T-helper 1 cell (primary cell): ENCODE measurements at places on chromosomes 6 and 20.

DNA sequence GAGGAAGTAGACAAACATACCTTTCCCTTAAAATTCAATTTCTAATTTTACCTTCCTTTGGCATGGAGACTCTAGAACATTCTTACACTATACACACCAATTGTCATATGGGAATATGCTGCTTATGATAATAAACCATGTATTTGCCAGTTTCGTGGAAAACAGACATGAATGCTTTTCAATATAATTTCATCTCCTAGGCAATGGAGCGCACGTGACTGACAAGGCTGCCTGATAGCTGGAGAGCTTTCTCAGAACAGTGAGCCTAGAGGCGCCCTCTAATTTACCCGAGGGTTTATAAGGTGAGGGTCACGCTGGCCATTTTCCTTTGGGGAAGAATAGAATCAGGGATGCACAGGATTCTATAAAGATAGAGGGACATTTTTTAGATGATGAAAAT lies 56.5 kb downstream of the PRR18 start:
- DNase-seq = no peak

DNA sequence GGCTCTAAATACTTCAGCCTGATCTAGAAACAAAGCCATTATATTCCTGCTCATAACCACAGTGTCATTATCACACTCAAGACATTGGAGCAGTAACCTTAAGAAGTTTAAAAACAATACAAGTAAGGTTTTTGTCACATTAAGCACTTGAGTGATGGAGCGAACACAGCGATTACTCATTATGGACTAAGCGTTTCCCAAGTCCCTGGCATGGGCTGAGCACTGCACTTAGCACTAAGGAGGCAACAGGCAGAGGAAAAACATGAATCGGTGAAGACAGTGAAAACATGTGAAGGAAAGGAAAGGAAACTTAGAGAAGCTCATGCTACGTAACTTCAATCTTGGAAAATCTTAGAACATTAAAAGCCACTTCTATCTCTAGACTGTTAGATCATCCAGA lies 108.7 kb downstream of the SLC24A3 start:
- no peak for DNase-seq

GRCh38 chr6:138371720-138372119 lies 6.0 kb upstream of the SMIM28 start:
- DNase-seq = no peak

DNA sequence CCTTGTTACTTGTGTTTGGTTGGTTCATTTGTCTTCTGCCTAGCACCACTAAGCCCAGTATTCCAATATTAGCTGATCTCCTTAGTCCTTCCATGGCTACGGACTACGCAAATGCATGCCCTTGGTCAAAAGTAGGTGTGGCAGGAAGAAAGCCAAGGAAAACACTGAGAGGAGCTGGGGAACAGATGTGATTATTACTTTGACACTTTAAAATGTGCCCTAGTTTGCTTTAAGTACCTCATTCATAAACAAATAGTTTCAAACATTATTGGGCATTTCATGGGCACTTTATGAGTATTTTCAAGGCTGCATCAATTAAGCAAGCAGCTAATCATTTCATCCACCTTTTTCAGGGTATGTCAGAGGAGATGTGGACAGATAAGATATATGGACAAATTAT lies 60.1 kb upstream of the HDDC2 start:
- no peak for DNase-seq

DNA sequence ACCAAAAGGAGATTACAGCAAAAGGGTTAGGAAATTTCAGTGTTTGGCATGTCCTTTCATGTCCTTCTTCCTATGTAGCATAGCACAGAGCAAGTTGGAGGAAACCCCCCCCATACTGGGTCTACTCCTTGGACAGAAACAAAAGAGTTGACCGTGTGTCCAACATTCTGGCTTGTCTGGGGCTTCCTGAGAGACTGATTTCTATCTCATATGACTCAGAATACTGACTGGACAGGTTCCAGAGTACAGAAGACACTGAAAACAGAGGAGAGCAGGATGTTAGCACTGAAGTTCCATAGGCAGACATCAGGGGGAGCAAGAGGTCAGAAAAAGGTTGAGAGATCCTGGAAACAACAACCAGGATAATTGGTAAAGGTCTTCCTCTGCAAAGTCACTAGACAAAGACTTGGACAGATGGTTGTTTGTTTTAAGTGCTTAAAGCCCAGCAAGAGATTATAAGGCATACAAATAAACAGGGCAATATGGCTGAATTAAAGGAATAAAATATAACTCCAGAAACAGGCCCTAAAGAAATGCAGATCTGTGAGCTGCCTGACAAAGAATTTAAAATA lies 48.4 kb downstream of the USP49 start:
- DNase-seq = no peak

DNA sequence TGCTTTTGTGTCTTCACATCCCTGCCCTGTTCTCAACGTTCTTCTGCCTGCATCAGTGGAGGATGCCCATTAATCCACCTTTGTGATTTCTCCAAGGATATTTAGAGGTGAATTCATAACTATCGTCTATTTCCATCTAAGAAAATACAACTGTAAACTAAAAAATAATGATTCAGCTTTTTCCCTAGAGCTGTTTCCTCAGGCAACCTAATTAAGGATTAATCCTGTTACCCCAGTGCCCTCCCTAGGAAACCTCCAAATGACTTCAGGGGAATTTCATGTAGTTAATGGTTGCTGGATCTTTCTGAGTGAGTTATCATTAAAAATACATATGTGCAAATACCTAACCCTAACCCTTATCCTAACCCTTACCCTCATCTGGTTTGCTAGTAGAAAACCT lies 14.6 kb upstream of the AFDN start:
- no peak for DNase-seq

DNA sequence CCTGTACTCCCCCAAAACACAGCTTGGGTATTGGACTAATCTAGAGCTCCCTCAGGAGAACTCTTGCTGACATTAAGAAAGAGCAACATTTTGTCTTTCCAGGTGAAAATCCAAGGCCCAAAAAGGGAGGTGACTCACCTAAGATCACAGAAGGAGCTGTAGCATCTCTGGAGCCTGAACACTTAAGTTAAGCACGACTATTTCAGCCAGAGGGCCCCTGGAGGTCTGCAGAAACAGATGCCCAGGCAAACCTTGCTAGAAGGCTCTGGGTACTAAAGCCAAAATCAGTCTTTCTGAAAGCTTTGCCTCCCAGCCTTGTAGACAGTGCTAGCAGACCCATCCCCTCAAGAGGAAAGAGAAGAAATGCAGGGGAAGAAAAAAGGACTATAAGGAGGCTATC lies 8.8 kb downstream of the EDN1 start:
- no peak for DNase-seq

DNA sequence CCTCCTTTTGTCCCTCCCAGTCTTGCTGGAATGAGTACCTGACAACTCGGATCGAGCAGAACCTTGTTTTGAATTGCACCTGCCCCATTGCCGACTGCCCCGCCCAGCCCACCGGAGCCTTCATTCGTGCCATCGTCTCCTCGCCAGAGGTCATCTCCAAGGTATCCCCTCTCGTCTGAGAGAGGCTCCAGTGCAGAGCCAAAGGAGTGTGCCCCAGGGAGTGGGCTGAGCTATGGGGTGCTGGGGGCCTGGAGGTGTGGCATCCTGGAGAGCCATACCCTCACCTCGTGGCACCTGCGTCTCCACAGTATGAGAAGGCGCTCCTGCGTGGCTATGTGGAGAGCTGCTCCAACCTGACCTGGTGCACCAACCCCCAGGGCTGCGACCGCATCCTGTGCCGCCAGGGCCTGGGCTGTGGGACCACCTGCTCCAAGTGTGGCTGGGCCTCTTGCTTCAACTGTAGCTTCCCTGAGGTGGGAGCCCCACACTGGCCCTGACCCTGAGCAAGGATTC lies 8.8 kb downstream of the DNPH1 start:
- DNase-seq = no peak

DNA sequence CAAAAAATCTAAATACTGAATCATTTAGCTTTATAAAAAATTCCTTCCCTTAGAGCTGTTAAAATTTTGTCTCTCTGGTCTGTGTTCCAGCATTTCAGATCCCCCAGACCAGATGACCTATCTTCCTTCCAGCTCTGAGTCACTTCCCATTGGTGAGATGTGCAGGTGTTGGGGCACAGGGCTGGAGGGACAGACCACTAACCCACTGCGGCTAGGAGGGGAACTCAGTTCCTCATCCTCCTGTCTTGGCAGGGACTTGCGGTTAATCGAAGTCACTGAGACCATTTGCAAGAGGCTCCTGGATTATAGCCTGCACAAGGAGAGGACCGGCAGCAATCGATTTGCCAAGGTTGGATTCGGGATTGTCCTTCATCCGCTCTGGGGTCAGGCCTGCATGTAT lies 6.0 kb downstream of the CNPY3 start:
- DNase-seq = no peak

DNA sequence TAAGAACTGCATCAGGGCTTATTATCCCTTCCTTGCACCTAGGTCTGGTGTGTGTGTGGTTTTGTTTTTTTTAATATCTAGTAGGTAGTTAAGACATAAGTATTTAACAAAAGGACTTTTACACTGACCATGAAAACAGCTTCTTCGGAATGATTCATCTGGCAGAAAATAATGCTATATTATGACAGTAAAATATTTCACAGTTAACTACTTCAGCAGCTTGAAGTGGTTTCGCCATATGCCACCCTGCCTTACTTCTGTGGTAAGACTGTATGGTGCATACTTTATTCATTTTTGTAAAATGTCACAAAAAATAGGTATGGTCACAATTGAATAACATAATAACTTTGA lies 858 bp upstream of the PTPRK start:
- no peak for DNase-seq

GRCh38 chr6:143163621-143164020 lies 102.9 kb downstream of the AIG1 start:
- DNase-seq = no peak

- no peak for DNase-seq
Observed at GRCh38 chr6:170012037-170012330, 260.6 kb downstream of the ERMARD start.

- DNase-seq = no peak
Observed at GRCh38 chr6:47383360-47383759, 73.7 kb upstream of the TNFRSF21 start.

DNA sequence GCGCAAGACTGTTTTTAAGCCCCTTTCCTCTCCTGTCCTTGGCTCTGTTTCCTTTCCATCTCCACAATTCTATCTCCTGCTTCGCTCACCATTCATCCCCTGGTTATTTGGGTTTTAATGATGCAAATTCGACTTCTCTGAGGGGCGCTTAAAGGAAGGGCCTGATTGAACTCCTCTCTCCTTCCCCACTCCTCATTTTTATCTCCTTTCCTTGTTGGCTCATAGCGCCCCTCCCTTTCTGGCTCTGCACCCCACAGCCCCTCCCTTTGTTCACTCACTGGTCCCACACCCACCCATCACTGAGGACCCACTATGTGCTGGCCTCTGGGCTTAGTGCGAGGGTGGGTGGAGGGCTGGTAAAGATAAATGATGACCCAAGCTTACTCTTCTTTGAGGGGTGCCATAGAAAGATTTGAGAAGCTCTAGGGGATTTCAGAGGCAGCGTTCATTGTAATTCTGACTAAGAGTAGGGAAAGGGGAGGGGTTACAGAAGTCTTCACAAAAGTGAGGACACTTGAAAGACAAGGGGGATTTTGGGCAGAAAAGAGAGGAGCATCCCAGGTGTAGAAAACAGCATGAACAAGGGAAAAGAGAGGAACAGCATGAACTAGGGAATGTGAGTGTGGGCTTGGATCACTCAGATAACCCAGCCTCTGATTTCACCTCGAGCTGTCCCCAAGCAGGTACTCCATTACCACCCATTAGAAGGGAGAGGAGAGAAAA lies 507.8 kb downstream of the CD83 start:
- no peak for DNase-seq

DNA sequence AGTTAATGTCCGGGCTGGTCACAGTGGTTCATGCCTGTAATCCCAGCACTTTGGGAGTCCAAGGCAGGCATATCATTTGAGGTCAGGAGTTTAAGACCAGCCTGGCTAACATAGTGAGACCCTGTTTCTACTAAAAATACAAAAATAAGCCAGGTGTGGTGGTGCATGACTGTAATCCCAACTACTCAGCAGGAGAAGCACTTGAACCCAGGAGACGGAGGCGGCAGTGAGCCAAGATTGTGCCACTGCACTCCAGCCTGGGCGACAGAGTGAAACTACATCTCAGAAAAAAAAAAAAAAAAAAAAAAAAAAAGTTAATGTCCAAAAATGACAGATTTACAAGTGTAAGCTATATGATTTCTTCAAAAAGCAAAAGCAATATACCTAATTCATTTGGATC lies 124.9 kb downstream of the CCDC170 start:
- no peak for DNase-seq

DNA sequence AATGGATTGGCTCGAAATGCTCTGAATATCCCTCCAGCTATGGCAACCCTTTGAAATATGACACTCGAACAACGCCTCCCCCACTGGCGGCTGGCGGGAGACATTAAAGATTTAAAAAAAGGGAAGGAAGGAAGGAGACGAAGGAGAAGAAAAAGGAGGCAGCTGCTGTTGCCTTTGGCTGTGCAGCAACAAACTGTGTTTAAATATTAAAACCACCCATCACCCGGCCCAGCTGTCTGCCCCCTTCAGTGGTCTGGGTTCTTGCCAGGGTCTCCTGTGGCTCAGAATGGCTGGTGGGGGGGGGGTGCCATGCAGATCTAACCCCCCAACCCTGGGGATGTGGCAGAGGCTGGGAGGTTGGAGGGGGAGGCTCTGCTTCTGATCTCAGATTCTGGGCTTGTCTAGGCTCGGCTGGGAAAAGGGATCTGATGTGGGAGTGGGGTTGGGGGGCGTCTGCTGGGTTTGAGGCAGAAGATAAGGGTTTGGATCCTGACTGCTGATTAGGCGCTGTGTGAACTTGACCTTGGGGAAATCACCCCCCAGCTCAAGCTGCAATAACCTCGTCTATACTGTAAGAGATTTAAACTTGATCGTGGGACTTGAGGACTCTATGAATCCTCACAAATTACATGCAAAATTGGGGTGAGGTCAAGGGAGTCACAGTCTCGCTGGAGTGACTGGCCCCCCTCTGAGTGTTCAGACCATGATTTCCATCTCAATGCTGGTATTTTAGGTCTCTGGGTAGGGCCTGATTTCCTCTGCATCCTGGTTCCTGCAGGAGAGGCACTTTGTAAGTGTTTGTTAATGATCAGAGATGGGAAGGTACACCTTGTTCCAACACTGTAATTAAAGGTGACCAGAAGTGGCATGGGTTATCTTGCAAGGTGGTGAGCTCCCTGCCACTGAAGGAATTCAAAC lies 40.3 kb upstream of the BLCAP start:
- no peak for DNase-seq

DNA sequence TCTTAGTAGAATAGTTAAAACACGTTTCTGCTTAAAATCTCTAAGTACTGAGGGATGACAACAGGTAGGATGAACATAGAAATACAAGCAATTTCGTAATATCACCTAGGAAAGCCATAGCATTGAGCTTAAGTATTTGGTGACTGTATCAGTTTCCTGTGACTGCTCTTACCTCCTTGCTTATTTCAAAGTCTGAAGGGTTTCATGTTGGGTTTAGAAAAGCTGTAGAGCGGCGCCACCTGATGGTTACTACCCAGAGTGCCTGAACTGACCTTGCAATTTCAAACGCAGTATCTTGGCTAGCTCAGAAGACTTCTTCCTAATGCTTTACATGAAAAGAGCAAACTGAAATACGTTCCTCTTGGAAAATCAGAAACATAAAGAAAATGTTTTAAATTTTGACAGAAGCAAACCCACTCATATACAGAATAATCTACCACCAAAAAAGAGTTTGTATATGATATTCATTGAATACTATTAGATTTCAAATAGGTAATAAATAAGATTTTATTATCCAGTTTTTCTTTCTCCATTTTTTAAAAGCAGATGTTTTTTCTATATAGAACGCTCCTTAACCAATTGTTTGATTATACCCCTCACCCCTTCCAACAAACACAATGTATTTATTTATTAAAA lies 82.3 kb upstream of the RIPOR2 start:
- DNase-seq = peak; percentile 88

- no peak for DNase-seq
Observed at GRCh38 chr6:28105245-28105639, 19.2 kb upstream of the ZSCAN16 start.
